ENCODE measurements at places on chromosomes 1 and 21.
A peak's percentile ranks its signal among the peaks of the same experiment; 100 is the strongest.

GRCh38 chr21:30148906-30149305 lies 17.7 kb downstream of the CLDN17 start:
- DNase-seq = no peak

DNA sequence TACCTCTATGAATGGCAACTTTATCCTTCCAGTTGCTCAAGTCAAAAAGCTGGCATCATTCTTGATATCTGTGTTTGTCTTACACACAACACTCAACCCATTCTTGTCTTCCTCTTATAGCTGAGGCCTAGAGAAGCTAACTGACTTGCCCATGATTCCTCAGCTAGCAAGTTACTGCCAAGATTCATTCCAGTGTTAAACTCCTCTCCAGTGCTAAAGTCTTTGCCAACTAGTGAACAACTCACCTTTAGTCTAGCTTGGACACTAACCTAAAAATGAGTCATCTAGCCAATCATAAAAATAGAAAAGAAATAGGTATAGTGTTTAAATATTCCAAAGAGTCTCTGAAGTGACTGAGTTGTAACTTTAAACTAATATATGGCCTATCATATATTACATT lies 45.6 kb upstream of the RGS2 start:
- DNase-seq = peak; percentile 60

DNA sequence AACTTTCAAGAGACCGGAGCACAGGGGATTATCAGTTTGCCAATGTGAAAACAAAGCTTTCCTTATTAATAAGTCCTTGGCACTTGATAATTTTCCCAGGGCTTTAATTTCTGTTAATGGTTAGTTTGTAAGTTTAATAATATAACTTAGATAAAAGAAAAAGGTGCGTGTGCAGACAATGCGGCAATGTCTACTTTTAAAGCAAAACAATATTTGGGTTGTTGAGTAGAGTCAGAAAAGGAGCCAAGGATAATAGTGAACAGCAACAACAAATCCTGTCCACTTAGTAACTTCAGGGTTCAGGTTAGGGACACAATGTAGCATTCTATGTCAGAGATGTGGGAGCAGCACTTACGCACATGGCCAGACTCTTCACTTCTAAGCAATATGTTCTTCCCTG lies 469.6 kb upstream of the NFIA start:
- no peak for DNase-seq

DNA sequence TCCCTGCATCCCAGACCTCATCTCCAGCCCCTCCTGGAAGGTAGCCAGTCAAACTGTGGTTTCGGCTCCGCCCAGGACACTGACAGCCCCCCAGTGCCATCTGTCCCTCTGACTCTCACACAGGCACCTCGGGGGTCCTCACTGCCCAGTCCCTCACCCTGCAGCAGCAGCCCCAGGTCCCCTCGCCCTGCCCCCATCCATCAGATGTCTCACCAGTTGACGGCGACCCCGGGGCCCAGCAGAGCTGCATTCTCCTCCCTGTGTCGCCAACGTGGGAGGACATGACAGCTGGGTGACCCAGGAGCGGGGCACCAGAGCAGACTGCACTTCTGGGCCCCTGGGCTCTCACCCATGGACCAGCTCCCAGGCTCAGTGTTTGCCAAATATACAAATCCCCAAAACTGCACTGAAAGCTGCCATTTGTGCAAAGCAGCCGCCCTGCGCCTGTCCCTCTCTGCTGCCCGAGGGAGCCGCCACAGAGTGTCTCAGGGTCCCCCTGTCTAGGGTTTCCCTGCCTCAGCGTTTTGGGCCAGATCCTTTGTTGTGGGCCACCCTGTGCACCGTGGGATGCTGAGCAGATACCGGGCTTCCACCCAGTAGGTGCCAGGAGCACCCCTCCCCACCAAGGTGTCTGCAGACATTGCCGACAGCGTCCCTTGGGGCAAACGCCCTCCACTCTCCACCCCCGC lies 48.2 kb downstream of the PRDM15 start:
- no peak for DNase-seq

- no peak for DNase-seq
These were observed 22.6 kb upstream of the A3GALT2 start for GRCh38 chr1:33343539-33343938.

DNA sequence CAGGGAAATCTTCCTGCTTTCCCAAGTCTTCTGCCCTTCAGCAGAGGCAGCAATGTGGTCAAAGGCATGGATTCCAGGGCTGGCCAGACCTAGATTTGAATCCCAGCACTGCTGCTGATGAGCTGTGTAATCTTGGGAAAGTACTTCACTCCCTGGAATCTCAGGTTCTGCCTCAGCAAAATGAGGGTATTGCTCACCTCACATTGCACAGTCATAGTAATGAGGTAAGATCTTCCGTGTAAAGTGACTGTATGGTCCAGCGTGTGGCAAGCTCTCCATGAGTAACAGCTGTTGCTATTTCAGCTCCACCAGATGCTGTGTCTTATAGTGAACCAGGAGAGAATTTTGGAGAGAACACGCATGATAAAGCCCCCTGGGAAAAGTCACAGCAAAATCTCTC lies 56.1 kb upstream of the F3 start:
- DNase-seq = peak; percentile 34

- DNase-seq = no peak
These were observed 8.3 kb upstream of the MUTYH start for GRCh38 chr1:45348609-45348965.

DNA sequence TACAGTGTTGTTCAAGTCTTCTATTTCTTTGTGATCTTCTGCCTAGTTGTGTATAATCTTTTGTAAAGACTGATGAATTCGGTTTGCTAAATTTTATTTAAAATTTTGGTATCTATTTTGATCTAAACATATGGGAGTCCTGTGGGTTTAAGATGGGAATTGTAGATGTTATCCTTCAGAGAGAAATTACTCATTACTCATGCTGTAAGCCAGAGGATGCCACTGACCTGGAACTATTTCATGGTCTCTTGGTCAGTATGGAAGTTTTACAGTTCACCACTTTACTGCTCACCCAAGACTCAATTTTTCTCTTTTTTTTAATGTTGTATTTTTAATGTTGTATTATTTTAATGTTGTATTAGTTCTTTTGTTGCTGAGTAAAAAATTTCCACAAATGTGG lies 138.6 kb upstream of the B3GALT2 start:
- no peak for DNase-seq

DNA sequence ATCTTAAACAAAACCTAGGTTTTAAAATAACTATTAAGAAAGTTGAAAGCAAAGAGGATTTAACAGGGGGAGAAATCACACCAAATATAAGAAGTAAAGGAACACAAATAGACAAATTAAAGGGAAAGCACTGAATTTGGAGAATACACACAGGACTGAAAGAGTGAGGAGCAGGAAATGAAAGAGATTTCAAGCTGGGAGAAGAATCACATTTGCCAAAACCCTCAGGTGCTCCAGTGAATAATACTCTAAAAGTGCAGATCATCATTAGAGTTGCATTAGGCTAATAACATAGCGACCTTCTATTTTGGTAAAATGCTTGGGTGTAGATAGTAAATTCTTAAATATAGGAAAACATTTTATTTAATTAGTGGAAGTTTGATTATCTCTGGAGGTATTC lies 127.5 kb downstream of the TNNI3K start:
- DNase-seq = no peak

DNA sequence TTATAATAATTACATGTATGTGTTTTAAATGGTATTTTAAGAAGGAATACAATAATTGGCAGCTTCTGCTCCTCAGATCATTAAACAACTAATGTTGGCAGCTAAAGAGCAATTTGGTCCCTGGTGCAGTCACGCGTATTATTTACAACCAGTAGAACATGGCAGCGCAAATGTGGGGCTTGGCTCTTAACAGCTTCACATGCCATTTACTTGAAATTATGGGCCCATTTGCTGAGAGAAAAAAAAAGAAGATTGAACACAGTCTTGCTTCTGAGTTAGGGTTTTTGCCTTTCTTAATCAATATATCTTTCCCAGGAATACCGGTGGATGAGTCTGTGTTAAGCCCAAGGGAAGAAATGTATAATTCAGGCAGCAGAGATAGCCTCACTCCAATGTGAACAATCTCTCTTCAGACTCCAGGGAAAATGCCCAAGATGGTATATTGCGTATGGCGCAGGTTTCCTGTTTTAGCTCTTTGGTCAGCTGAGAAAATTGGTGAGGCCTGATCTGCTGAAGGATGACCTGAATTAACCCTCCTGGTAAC lies 174.5 kb downstream of the DISC1 start:
- no peak for DNase-seq

GRCh38 chr1:30589083-30589482 lies 134.3 kb downstream of the MATN1 start:
- DNase-seq = no peak

All from NCI-H226 (cell line).